NCI-H187 treated with DMSO at 0.1 percent for 48 hours (cell line): ENCODE measurements at places on chromosomes 3 and 15.

- DNase-seq, result no peak
Measured at GRCh38 chr15:67165254-67166253, 88.9 kb downstream of the AAGAB start.

GRCh38 chr3:101518421-101518871 lies 5.4 kb upstream of the SENP7 start:
- no peak for DNase-seq

GRCh38 chr3:133472889-133473288 lies 73.0 kb downstream of the BFSP2 start:
- DNase-seq, result no peak

GRCh38 chr3:62672988-62673313 lies 202.3 kb downstream of the CADPS start:
- no peak for DNase-seq

DNA sequence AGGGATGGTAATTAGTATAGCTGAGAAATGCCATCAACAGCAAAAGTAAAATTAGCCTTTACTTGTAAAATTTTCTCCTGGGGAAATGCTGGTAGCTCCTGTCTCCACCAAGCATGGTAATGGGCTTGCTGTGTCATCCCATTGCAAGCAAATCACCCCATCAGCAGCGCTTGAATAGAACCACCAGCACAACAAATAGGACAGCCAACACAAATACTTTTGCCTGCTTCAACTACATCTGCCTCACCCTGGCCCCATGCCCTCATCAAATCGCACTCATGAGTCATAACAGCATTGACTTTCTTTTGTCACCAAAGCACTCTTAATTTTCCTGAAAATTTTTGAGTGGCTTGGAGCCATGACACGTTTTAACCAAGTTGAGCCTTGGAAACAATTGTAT lies 52.6 kb downstream of the ERC2 start:
- DNase-seq, result no peak

- DNase-seq, result no peak
Measured at GRCh38 chr15:62942428-62942827, 100.1 kb upstream of the TPM1 start.

DNA sequence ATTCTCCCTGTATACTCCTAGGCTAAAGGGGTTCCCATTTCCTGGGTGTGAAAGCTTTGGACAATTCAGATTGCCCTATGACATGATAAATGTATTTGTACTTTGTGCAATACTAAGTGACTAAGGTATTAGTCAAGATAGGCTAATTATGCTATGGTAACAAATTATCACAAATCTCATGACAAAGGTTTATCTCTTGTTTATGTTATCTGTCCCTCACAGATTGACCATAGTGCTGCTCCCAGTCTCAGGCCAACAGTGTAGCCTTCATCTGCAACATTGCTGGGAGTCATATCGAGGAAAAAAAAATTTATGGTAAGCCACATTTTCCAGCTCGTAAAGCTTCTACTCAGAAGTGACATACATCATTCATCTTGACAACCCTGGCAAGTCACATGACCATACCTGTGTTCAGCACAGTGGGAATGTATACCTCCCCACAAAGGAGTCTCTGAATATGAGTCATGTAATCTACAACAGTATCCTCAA lies 346.2 kb downstream of the IGSF11 start:
- DNase-seq, result no peak

GRCh38 chr3:11668243-11669235 lies 24.8 kb upstream of the VGLL4 start:
- no peak for DNase-seq
